ENCODE measurements at places on chromosomes 2 and 18. TPM values are rescaled to one million over a fixed set of nuclear protein-coding genes. Genes with fewer than 3 reads are reported as not detected.

MYCN gene
- not detected for total RNA-seq

- no peak for DNase-seq
Measured at GRCh38 chr2:201205515-201205849, 22.5 kb downstream of the CASP10 start.

- no peak for DNase-seq
Measured at GRCh38 chr2:238379096-238379810, 47.5 kb upstream of the ASB1 start.

DNA sequence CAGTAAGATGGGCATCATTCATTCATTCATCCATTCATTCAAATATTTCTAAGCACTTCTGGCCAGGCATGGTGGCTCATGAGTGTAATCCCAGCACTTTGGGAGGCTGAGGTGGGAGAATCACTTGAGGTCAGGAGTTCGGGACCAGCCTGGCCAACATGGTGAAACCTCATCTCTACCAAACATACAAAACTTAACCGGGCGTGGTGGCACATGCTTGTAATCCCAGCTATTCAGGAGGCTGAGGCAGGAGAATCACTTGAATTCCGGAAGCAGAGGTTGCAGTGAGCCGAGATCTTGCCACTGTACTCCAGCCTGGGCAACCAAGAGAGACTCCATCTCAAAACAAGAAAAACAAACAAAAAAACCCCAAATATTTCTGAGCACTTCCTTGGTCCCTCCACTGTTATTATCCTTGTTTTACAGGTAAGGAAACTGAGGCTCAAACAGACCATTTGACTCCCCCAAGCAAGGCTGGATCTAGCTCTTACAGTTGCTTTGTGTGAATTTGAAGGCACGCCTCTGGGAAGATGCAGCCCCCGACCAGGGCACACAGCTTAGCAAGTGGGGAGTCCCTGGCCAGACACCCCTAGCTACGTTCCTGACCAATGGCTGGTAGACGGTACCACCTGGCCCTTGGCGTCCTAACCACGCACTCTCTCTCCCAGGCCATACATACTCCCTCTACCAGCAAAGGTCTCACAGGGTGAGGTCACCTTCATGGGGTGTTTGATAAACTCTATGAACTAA, 50.6 kb upstream of the ODC1 start:
- DNase-seq = no peak

DNA sequence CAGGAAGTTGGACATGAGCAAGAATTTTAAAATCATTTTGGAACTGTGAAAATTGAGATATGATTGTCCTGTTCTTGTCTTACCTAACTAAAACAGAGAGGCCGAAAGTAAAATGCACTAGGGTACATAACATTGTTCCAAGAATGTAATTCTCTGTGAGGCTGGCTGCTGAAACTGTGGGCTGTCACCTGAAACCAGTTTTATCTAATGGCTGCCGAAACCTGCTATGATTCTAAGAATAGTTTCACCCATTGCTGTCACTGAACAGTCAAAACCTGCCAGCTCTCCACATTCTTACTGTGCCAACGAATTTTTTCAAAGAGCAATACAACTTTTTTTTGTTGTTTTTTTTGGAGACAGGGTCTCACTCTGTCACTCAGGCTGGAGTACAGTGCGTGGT, 119.3 kb upstream of the ZSWIM2 start:
- DNase-seq = no peak

Data from activated naive CD4-positive, alpha-beta T cell treated with anti-CD3 and anti-CD28 coated beads, Interleukin-2, amount 50 U/mL, for 72 hours (primary cell).